ENCODE measurements at places on chromosomes 5 and 9.

GRCh38 chr9:68778635-68779034, 73.6 kb downstream of the PIP5K1B start:
- DNase-seq: no peak

DNA sequence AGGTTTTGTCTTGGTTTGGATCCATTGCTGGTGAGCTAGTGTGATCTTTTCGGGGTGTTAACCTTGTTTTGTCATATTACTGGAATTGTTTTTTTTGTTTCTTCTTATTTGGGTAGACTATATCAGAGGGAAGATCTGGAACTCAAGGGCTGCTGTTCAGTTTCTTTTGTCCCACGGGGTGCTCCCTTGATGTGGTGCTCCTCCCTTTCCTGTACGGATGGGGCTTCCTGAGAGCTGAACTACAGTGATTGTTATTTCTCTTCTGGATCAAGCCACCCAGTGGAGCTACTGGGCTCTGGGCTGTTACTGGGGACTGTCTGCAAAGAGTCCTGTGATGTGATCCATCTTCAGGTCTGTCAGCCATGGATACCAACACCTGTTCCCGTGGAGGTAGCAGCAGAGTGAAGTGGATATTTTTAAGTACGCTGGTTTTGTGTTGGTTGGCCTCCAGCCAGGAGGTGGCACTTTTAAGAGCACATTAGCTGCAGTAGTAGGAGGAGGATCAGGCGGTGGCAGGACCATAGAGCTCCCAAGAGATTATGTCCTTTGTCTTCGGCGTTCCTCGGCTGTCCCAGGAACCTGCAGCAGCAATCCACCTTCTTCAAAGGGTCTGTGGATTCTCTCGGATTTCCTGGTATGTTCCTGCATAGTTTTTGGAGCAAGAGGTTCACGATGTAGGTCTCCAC, 27.2 kb downstream of the SCAMP1 start:
- DNase-seq: no peak

DNA sequence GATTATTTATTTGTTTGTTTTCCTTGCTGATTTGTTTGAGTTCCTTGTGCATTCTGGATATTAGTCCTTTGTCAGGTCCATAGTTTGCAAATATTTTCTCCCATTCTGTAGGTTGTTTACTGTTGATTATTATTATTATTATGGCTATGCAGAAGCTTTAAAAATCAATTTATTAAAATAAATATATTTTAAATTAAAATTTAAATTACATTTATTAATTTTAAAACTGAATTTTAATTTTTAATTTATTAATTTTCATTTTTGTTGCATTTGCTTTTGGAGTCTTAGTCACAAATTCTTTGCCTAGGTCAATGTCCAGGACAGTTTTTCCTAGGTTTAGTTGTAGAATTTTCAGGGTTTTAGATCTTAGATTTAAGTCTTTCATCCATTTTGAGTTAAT, 50.9 kb downstream of the SVEP1 start:
- no peak for DNase-seq

GRCh38 chr5:95134326-95134725, 150.6 kb downstream of the MCTP1 start:
- DNase-seq: no peak
